MCF 10A (cell line): ENCODE measurements at places on chromosomes 6 and 20. TPM values are rescaled to one million over a fixed set of nuclear protein-coding genes. Genes with fewer than 3 reads are reported as not detected.

- DNase-seq = no peak
These were observed 630.7 kb downstream of the HACE1 start for GRCh38 chr6:104229057-104229456.

DNA sequence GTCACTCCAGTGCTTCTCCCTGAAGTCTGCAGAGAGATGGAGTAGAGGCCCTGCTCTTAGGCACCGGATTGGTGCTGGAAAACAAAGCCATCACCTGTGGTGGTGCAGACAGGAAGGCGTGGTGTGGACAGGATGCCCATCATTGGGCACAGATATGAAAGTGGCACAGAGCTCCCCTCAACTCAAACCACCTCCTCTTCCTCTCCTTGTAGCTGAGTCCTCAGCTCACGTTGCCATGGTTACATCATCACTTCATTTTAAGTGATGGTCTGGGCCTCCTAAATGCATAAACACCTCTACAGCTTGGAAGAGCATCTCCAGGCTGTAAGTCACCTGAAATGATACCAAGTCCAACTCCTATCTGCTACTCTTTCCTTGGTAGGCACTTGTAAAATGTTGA is 8.0 kb upstream of the RTF2 start:
- no peak for DNase-seq

The PTGIS gene
- total RNA-seq = not detected in 2 replicates

GRCh38 chr6:113530769-113531168 is 326.4 kb upstream of the MARCKS start:
- DNase-seq = peak; percentile 77

The TPD52L1 gene
- 69.5 and 92.6 TPM in 2 replicates for total RNA-seq

- no peak for DNase-seq
These were observed 1042.2 kb downstream of the EPHA7 start for GRCh38 chr6:92377137-92377536.

DNA sequence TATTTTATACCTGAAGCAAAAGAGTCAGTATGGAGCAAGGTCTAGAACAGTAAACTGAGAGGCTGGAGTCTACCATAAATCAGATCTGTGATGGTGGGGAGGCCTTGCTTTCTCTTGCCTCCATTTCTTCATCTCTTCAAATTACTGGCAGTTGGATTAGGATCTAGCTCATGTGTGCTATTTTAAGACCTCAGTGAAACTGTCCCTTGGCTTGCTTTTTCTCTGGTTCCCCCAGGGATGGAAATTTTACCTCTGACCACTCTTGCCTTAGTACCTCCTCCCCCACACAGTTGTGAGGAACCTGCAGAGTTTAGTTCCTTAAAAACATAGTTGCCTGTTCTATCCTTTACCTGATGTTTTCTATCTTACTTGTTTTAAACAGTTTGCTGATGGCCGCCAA is 8.5 kb downstream of the TMEM14B start:
- no peak for DNase-seq

DNA sequence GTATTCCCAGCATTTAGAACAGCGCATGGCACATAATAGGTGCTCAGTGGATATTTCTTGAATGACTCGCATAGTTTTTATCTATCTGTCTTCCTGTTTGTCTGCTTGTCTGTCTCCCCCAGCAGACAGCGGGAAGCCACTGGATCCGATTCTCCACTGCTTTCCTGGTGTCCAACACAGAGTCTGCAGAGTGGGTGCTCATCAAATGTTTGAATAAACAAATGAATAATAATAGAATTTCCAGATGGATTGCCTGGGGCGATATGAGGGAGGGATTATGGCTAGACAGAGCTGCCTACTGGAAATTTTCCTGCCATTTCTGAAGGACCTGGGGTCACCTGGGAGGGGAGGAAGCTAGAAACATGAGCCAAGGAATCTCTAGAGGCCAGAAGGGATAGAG is 18.9 kb downstream of the CDH22 start:
- no peak for DNase-seq

The RBCK1 gene
- total RNA-seq = 353 and 488 TPM in 2 replicates

DNA sequence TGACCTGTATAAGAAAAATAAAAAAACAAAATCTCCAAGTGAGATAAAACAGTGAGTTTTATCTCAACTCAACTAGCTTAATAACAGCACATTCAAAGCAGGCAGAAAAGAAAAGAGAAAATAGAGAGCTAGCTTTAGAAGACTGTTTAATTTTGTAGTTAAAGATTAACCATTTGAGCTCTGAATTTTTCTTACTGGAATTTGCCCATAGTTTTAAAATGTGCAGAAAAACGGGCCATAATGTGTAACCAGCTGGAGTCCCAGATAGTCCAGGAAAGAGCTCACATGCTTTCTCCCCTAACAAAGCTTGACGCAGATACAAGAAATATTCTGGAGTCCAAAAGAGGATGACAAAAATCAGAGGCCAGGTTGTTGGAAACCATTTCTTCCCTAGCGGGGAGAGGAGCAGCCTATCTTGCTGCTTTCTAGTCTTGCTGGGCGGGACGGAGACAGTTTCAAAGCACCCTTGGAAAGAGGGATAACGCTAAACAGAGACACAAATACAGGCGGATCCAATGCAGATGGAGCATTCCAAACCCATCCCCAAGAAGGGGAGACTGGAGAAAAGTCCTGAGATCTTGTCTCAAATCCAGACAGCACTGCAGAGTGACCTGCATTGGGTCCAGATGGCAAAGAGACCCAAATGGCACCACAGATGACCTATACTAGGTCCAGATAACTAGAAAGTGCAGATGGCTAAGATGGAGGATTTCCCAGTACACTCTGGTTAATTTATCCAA is 16.1 kb downstream of the TTK start:
- DNase-seq = no peak

- DNase-seq = peak; percentile 40
These were observed 9.7 kb upstream of the QKI start for GRCh38 chr6:163404825-163405265.

The GPX5 gene
- not detected in 2 replicates for total RNA-seq

- peak; percentile 71 for DNase-seq
These were observed 140.3 kb upstream of the RUNX2 start for GRCh38 chr6:45187836-45188235.

The GINS1 gene
- 5.2 and 6.0 TPM in 2 replicates for total RNA-seq
